EH (cell line): ENCODE measurements at places on chromosomes 6 and 20.
A peak's percentile ranks its signal among the peaks of the same experiment; 100 is the strongest.

GRCh38 chr6:41935685-41936072, 5.9 kb downstream of the CCND3 start:
- DNase-seq: no peak

DNA sequence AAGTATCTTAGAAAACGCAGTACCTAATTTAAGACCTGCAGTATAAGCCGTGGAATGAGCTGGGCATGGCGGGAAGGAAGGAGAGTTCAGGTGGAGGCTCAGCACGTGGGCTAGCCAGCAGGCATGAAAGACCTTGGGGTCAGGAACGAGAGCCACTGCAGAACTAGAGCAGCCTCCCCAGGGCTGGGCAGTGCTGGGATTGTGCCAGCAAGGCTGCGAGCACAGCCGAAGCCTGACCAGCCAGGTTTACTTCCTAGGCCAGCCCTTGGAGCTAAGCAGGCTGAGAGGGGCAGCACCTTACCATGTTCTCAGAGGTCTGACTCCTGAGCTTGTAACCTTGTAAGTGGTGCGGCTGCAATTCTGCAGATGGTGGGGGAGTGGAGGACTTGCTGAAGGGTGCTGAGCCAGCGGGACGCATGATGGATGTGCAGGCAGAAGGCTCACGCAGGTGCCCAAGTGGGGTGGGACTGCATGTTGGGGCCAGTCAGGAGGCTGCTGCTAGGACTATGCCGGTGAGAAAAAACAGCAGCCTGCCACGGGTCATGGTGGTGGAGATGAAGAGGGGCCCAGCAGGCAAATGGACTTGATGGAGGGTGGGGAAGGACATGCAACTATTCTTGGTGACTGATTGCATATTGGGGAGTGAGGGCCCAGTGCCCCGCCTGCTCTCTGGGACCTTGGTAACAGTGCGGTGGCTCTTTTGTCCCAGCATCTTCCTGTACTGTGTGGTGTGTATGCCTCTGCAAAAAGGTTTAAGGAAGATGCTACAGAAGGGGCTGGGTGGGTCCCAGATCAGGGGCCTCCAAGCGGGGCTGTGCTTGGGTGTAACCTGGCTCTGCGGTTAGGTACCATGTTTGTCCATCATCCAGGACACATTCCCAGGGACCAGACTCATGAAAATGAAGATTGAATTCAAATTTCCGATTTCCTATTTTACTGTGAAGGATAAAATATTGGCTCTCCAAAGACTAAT, 37.6 kb upstream of the IRF4 start:
- no peak for DNase-seq

- peak; percentile 55 for DNase-seq
Observed at GRCh38 chr20:2688041-2688591, 4.5 kb upstream of the EBF4 start.

DNA sequence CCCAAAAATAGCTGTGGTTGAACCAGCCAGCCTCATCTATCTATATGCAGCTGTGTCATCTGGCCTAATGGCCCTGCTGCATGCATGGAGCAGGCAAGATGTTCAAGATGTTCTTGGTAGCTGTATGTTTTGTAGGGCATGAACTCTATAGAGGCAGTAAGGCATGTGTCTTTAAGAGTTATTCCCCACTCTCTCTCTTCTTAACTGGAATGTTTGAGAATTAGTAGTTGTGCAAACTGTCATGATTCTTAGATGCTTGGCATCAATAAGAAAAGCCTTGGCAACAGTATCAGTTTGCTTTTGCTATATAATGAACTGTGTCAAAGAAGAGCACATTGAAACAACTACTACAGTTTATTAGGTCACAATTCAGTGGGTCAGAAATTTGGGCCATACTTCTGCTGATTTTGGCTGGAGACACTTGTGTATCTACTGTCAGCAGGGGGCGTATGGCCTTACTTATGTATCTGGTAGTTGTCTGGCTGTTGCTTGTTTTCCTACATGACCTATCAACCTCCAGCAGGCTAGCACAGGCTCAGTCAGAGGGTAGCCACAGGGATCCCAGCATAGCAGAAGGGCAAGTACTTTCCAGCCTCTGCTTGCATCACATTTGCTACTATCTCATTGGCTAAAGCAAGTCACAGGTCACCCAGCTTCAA, 56.1 kb upstream of the LAMP5 start:
- DNase-seq: peak; percentile 54

DNA sequence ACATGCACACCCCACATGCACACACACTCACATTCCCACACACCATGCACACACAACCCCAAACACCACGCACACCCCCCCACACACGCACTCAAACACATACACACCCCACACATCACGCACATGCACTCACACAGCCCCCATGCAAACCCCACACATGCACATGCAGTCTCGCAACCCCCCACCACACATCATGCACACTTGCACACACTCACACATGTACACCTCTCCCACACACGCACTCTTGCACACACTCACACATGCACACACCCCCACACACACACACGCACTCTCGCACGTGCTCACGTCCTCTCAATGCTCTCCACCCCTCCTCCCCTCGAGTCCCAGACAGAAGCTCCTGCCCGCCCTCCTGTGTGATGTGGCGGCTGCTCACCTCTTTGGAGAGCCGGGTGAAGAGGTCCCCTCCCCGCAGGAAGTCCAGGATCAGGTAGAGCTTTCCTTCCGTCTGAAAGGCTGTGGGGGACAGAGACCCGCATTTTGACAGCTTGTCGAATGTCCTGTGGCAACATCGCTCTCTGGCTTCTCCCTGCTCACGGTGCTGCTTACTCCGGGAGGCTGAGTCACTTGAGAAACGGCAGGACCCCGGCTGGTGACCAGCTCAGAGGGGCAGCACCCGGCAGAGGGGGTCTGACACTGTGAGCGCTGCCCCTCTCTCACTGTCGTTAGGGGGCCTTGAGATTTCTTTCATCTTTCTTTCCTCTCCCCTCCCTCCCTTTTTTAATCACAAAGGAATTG, 78.5 kb downstream of the RAMACL start:
- no peak for DNase-seq

DNA sequence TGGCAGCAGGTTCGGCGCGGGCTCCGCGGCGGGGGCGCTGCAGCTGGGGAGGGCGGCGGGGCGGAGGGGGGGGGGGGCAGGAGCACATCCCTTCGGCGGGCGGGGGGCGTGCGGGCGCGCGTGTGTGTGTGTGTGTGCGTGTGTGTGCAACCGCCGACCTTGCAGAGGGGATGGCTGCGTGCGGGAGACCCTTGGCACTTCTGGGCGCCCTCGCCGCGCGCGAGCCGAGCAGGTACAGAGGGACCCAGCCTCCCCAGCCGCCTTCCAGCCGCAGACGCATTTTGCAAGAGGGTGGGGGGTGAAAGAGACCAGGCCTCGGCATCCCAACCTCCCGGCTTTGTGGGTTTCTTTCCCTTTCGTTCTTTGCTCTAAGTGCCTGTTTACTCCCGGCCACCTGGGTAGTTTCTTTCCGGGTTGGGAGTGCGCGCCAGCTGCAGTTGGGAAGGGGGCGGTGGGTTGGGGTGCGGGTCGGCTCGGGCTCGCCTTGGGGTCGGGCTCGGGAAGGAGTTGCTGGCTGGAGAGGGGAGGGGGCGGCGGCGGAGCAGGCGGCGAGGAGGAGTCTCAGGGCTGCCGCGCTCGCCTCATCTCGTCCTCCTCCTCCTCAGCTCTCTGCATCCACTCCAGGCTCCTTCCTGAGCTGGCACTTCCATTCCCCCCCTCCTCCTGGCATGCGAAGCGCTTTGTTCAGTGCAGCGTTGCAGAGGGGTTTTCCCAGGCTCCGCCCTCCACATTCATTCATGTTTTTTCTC, 620 bp downstream of the HIVEP1 start:
- DNase-seq: peak; percentile 92

DNA sequence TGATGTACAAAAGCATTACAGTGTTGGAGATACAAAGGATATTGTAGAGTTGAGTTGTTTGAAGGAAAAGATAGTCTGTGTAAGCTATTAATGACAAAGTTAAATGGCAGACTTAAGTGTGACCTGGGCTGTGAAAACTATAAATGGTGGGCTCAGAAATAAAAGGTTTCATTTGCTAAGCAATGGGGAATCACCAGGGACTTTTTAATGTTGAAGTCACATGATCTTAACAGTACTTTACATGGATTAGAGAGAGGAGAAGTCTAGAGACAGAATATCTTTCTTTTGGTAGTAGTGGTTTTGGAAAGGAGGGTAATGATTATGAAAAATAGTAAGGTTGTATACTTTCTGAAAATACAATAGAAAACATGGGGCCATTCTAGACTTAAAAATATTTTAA, 67.1 kb downstream of the SCAF8 start:
- DNase-seq: no peak

DNA sequence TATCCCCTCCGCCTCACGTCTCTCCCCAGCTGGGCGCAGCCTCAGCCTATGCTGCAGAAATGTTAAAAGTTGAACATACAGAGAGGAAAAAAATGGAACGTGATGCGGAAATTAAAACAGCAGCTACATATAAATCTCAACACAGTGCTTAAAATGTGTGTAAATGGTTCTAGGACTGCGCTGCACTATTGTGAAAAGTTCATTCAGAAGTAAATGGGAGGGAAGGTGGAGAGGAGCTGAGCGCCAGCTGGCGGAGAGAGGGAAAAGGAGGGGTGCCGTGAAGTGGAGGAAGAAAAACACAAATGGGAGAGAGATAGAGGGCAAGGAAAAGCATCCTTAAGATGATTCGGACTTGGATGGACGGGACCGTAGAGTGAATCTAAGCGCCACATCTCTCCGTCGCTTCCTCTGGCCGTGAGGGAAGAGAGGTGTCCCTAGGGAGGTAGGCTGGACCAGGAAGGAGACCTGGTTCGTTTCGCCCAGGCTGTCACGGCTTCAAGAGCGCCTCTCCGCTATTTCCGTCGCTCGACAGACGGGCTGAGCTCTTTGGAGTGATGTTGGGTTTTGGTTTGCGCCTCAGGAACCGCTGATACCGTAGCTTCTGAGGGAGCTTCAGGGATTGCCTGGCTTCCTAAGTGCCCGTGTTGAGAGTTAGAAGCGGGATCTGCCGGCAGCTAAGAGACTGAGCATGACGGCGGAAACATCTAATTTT, 113.7 kb downstream of the TRIM27 start:
- DNase-seq: peak; percentile 18

GRCh38 chr6:130766239-130767144, 60.7 kb upstream of the SMLR1 start:
- no peak for DNase-seq

DNA sequence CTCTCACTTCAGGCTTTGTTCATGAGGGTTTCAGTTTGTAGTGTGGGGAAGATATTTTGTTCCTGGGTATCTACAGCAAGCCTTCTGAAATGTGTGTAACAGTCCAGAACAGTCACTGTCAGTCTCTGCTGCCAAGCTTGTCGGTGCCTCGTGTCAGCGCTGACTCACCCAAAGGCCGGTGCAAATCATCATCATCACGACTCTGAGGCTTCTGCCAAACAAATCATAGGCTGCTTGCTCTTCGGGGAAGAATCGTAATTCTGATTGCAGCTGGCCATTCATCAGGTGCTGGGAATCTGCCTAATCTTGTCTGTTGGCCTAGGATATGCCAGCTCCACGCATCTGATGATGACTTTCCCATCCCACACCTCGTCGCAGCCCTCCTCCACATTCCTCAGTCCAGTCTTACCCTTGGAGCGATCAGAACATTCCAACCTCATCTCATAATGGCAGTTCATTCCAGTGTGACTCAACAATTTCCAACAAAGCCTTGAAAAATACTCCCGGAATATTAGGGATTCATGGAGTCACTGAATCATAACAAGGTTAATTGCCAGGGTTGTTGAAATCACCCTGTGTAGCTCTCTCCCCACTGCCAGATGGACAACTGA, 40.9 kb downstream of the ALDH8A1 start:
- peak; percentile 98 for DNase-seq

DNA sequence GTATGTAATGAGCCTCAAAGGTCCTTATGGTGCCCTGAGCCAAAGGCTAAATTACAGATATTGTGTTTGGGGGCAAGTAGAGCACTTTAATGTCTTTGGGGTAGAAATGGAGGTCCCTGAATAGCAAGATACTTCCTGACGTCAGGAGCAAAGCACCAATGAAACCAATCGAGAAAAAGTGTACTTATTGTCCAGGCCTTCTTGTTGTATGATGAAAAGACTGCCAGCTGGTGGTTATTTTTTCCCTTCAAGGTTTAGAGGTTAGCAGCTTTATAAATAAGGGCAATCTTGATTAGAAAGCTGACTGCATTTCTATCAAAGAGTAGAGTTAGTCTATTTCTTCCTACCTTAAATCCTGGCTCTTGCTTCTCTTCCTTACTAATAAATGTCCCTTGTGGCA, 76.1 kb upstream of the HSF2 start:
- DNase-seq: peak; percentile 3

DNA sequence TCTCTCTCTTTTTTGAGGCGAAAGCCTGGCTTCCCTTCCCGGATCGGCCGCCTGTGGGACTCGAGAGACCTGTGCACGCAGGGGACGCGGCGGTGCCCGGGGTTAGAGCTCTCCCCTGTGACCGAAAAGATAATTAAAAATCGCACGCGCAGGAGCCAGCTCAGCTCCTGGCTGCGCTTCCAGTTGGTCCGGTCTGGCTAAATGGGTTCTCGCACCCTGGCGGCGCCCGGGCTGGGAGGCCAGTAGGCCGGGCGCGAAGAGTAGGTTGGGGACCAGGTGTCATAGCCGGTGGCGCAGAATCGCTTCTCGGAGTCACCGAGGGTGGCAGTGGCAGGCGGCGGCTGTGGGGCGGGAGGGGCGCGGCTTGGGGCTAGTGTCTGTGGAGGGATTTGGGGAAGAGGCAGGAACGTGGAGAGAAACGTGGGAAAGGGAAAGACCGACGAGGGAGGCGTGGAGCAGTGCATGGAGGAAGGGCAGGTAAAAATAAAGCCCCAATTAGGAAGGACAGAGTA, 41.9 kb upstream of the SUPT3H start:
- peak; percentile 41 for DNase-seq

DNA sequence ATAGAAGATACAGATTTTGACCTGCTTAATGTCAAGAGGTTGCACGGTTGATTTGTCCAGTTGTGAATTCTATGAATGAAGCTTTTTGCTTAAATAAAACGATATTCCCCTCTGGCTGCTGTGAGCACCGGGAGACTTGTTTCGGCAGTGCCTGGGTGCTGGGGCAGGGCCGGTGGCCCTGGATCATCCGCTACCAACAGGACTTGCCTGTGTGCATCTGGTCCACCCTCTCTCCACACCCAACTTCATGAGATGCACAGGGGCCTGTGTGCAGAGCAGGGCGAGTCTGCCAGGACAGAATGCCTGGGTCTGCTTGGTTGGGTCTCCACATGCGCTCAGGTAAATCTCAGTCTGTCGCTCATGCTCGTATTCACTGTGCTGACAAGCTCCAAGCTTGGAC, 65.5 kb downstream of the TSHZ2 start:
- no peak for DNase-seq

DNA sequence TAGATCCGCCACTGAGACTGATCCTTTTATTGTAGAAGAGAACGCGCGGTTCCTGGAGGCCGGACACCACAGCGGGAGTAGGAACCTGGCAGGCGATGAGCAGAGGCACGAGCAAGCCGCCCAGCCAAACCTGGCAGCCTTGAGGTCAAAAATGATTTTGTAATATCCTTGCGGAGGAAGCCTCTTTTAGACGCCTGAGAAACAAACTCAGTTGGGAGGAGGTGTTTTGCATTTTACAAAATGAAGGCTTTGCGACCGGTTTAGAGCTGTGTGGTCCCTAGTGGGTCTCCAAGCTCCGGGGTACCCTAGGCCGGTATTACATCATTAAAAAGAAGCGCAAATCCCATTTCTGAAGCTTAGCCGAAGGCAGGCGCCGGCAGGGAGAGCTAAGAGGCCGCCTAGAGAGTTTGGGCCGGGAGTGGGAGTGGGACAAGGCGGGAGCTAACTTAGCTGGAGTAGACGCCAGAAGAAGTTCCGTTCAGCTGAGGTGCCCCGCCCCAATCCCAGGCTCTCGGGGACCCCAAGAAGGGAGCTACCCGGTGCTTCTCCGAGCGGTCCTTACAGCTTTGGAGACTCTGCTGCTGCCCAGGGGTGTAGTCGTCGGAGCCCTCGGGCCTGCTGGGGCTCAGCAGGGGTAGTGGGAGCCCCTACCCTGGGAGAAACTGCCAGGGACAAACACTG, 1.9 kb upstream of the TBX18 start:
- DNase-seq: no peak
